ENCODE measurements at places on chromosomes 13 and 19.

GRCh38 chr19:18227781-18228271 is 1.6 kb upstream of the PDE4C start:
- no peak for DNase-seq

DNA sequence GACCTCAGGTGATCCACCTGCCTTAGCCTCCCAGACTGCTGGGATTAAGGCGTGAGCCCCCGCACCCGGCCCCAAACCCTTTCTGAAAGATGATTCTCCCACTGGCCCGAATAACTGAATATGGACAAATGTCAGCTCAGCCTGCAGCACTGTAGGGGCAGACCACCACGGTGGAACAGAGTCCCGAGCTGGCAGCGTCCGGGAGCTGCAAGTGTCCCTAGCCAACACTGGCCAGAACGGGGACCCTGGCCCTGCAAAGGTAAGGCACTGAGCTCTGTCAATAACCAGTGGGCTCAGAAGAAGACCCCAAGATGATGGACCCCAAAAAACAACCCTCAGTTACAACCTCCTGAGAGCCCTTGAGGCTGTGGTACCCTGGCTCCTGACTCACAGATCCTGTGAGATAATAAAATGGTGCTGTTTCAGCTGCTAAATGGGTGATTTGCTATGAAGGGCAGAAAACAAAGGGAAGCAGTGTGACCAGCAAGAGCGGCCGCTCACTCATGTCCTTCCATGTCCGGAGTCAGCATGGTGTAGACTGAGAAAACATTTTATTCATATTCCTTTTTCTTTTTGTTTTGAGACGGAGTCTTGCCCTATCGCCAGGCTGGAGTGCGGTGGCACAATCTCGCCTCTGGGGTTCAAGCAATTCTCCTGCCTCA is 1.6 kb downstream of the LSM7 start:
- DNase-seq: no peak

- DNase-seq: no peak
These were observed 8.8 kb downstream of the YIPF2 start for GRCh38 chr19:10919352-10920287.

- DNase-seq: no peak
These were observed 1.2 kb downstream of the BRCA2 start for GRCh38 chr13:32316501-32316900.

GRCh38 chr13:114185182-114185971 is 6.3 kb downstream of the CFAP97D2 start:
- DNase-seq: no peak

GRCh38 chr19:51691074-51691583 is 2.0 kb upstream of the SPACA6 start:
- DNase-seq: no peak

- DNase-seq: peak; percentile 69
These were observed at the start of gene ISYNA1 for GRCh38 chr19:18437491-18438330. TSS of gene ISYNA1 (minus strand) at chr19:18438133. CDS start at chr19:18437979, 154 bp downstream.

DNA sequence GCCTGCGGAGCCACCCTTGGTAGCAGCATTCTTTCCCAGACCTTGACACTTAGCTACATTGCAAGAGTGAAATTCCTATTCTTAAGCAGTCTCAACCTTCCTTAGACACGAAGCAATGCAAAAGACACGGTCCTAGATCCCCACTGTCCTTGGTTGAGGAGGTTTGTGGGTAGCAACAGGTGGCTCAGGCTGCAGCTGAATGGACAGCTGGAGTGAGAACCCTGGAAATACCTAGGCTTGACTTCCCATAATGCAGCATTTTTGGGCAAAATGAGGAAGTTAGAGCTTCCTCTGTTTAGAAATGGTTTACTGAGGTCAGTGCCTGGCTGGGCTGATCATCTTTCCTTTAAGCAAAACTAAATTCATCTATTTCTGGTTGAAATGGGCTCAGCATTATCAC is 296.6 kb downstream of the RFC3 start:
- no peak for DNase-seq

GRCh38 chr19:973726-974563 is 10.2 kb upstream of the WDR18 start:
- DNase-seq: no peak

- no peak for DNase-seq
These were observed 44.1 kb upstream of the RFXAP start for GRCh38 chr13:36774931-36775330.

DNA sequence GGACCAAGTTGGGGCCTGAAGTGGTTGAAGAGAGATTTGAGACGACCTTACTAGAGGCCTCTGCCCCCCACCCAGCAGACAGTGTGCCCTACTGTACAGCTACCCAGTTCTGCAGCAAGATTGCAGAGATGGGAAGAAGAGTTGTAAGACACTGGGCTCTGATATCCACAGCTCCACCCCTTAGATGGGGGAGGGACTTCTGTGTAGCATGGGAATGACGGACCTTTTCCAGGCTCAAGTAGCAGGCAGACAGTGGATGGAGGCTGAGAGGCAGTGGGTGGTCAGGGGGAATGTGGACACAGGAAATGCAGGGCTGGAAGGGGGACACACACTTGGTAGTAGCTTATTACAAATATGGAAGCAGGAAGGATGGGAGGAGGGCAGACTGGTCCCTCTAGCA is 13.0 kb downstream of the LRFN3 start:
- DNase-seq: no peak

- DNase-seq: no peak
These were observed 360.2 kb upstream of the TSHZ3 start for GRCh38 chr19:31709476-31709875.

DNA sequence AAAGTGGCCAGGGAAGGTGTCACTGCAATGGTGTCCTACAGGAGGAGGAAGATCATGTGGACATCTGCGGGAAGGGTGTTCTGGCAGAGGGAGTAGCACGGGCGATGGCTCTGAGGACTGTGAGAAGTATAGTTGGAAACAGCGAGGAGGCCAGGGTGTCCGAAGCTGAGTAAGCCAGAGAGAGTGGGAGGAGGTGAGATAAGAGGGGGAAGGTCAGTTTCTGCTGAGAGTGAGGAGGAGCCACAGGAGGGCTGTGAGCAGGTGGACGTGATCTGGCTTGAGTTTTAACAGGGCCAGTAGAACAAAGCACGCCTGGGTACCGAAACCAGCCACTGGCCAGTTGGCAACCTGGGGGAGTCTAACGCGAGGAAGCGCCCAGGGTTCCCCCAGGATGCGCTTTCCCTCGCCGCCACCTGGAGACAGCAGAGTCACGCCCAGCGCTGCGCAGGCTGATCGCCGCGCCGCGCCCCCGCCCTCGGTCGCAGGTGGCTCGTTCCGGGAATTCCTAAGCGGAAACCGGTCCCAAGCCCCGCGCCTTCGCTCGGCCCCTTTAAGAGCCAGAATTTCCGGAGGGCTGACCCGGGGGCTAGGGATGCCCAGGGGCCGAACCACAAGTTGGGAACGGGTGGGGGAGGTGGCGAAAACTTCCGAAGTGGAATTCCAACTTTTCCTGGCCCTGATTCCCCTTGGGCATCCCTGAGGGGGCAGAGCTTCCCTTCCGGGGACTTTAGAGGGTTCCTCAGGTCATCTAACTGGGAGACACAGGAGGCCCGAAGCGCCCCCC is 1.1 kb upstream of the LSR start:
- peak; percentile 78 for DNase-seq

GRCh38 chr13:98309569-98310335 is 132.7 kb upstream of the RNF113B start:
- DNase-seq: no peak

- DNase-seq: peak; percentile 17
These were observed 45.8 kb upstream of the RGCC start for GRCh38 chr13:41411522-41411921.
